Naive B cell (primary cell): ENCODE measurements at places on chromosomes 5 and 9. TPM values are rescaled to one million over a fixed set of nuclear protein-coding genes. Genes with fewer than 3 reads are reported as not detected.

The ELOVL7 gene
- polyA plus RNA-seq = 0.17 TPM

The RFX3 gene
- polyA plus RNA-seq = 7.6 TPM

The OLFML2A gene
- not detected for polyA plus RNA-seq

The NME5 gene
- not detected for polyA plus RNA-seq

The SEMA6A gene
- polyA plus RNA-seq = not detected

The PSIP1 gene
- 77.8 TPM for polyA plus RNA-seq

The LCN15 gene
- polyA plus RNA-seq = not detected

The CKMT2 gene
- polyA plus RNA-seq = not detected

The ADAMTSL1 gene
- polyA plus RNA-seq = not detected

The FOXD4 gene
- polyA plus RNA-seq = not detected

The SH3TC2 gene
- polyA plus RNA-seq = 0.11 TPM

The MGAT4B gene
- 11.2 TPM for polyA plus RNA-seq

The DBH gene
- polyA plus RNA-seq = not detected

The GFPT2 gene
- polyA plus RNA-seq = not detected

- DNase-seq = no peak
Measured at GRCh38 chr5:80034962-80035821, at the start of gene THBS4. TSS of gene THBS4 (plus strand) at chr5:80035348. CDS start at chr5:80035538, 190 bp downstream.

GRCh38 chr9:78745331-78745730, 448.4 kb downstream of the PSAT1 start:
- DNase-seq = no peak

- no peak for DNase-seq
Measured at GRCh38 chr5:160824301-160825001, 27.6 kb downstream of the ATP10B start.

DNA sequence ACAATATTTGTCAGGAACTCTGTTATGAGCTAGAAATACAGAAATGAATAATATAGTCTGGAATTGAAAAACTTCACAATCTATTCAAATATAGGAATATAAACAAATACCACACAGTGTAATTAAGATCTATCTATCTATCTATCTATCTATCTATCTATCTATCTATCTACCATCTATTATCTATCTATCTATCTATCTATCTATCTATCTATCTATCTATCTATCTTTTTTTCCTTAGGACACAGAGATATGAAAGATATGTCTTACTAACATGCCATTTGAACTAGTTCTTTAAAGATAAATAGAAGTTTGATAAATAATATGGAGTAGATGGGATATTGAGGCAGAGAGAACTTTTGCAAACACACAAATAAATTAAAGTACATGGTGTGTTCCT, 357.8 kb downstream of the PARP8 start:
- no peak for DNase-seq

GRCh38 chr9:69817202-69817601, 3.4 kb upstream of the CFAP95 start:
- DNase-seq = no peak

- no peak for DNase-seq
Measured at GRCh38 chr9:89433826-89434225, 64.1 kb downstream of the SEMA4D start.

DNA sequence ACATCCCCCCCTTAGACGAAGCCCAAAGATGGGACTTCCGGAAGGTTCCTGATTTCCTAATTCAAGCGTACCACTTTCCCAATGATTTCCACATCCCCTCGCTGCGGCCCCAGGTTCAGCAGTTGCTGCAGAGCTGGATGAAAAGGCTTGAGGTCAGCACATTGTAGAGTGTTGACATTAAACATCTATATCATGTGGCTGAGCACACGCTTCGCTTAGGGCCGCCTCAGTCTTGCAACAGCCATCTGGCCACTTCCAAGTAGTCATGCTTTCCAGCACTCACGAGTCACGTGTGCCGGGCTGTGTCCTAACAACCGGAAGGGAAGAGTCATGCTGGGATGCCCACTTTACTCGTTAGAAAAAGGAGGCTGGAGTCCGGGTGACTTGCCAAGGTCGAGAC, 340.6 kb upstream of the IRX4 start:
- DNase-seq = no peak

GRCh38 chr5:68333649-68334552, 118.3 kb downstream of the PIK3R1 start:
- DNase-seq = no peak

DNA sequence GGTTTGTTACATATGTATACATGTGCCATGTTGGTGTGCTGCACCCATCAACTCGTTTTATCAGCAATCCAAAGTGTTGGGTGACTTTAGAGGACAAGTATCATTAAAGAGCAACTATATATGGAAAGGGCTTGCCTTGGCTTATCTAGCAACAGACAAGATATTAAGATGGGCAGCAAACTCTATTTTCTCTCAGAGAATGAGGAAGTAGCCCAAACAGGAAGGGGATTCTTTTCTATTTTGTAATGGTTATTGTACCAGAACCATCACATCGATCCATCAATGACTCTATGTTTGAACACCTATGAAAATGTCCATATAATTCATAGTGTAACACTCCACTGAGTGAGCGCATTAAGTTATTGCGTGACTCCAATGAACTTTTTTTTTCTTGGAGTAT, 260.1 kb upstream of the SLC24A2 start:
- DNase-seq = peak; percentile 47

GRCh38 chr9:13429301-13430190, 150.1 kb upstream of the MPDZ start:
- no peak for DNase-seq

DNA sequence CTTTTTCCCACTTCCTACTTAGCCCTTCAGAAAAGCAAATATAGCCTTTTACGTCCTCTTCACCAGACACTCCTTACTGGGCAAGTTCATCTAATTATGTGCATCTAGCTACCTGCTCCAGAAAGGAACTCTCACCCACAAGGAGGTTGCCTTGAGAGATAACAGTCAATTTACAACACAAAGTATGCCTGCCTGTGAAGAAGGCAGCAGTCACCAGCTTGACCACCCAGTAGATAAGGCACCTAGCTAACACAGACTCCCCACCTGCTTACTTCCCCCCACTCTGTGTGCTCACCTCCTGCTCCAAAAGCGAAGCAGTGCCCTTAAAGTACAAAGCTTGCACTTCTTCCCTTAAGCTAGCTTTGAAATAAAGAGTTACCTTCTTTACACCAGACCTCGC, 111.7 kb upstream of the MRPS30 start:
- no peak for DNase-seq

DNA sequence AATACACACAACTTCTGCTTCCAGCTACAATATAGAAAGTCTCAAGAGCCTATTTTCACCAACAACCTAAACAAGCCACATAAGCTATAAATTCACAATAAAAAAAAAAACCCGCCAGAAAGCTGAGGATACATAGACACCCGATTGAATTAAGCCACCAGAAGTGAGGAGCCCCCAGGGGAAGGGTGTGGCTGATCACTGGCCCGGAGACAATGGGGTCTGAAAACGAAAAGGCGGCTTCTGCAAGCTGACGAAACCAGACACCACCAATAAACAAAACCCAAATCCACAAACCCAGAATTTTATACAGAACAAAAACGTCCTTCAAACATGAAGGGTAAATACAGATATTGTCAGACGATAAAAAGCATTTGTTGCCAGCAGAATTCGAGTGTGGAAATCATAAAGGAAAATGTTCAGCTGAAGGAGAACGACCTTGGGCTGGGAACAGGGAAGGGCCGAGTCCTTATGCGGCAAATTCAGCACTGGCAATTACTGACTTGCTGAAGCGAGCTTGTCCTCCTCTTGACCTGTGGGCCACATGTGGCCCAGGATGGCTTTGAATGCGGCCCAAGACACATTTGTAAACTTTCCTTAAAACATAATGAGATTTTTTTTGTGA, 39.6 kb upstream of the CEP72 start:
- DNase-seq = no peak

- no peak for DNase-seq
Measured at GRCh38 chr9:69582544-69583297, 89.5 kb downstream of the APBA1 start.

- DNase-seq = no peak
Measured at GRCh38 chr9:137217276-137218211, 4.5 kb downstream of the RNF208 start.

GRCh38 chr5:159610966-159611579, 280.8 kb upstream of the IL12B start:
- no peak for DNase-seq

- DNase-seq = no peak
Measured at GRCh38 chr5:164319161-164319560, 813.7 kb downstream of the MAT2B start.

DNA sequence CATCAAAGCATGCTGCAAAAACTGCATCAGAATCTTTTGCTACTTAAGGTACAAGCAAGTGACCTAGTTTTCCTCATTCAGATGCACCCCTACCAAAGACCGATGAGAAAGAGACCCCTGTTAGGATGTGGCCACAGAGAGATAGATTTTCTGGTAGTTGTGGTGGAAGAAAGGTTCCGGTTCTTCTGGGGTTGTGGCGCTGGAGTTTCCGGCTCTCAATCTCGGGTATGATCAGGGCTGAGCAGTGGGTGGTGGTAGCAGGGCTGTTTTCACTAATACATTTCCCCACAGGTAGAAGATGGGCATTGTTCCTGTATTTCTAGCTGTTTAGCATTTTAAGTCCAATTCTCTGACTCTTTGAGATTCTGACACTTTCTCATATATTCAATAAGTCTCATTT, 58.4 kb downstream of the PCSK1 start:
- no peak for DNase-seq

DNA sequence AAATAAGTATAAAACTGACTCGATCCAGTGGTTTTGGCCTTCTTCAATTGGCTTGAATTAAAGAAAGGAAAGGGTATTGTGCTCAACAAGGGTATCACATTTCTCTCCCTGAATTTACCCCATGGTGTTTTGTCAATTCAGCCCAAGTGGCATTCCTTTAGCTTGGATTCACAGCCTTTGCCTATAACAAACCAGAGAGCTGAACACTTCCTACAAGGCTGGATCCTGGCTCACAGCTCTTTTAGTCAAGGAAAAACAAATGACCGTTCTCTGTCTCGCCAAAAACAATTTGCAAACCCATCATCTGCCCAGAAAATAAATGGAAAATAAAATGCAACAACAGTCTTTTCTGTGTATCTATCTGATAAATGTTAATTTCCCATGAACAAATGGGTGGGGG, 5.7 kb downstream of the ZNF366 start:
- no peak for DNase-seq

DNA sequence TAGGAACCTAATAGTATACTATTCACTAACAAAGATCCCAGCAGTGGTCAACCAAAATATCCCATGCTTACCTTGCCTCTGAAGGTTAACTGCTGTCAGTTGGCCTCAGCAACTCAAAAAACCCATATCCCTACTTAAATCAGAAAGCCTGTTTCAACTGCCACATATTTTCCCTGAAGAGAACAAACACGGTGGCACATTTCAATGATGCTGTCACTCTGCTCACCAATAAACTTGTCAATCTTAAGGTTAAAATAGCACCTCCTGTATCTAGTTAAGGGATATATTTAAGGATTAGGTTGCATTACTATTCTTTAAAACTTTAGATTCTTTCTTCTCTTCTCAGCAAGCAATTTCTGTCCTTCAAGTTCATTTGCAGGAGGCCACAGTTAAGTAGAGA, 986.9 kb downstream of the CDH18 start:
- no peak for DNase-seq

DNA sequence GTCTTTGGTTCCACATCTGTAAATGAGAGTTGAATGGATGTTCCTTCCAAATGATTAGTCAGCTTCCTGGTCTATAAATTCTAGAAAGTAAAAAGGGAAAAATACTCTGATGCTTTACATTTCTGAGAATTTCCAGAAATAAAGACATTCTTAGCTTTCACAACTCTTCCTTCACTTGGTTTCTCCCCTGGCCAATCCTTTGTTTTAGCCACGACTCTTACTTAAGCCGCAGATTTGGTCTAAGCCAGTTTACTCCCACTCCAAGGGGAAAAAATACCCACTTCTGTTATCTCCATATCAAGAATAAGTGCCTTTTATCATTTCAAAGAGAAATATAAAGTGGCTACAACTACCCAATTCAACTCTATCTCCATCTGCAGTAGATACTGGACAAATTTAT, 29.7 kb downstream of the PWWP2A start:
- DNase-seq = no peak

DNA sequence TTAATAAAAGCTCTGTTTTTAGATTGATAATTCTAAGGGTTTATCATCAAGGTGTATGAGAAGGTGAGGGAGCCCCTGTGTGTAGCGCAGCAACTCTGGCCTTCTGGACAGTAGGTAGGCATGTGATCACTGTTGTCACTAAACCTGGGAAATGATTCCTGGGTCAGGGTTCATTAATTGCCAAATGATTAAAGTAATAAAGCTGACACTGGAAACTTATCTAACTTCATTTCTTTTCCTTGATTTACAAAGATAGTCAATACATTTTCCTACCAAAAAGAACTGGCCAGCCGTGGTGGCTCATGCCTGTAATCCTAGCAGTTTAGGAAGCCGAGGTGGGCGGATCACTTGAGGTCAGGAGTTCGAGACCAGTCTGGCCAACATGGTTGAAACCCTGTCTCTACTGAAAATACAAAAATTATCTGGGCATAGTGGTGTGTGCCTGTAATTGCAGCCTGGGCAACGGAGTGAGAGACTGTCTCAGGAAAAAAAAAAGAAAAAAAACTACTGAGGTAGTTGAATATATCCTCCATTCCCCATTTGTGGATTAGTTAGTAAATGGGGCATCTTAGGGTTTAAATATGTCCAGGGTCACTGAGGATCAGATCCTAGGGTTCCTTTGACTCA, 2.4 kb downstream of the EHMT1 start:
- DNase-seq = no peak

DNA sequence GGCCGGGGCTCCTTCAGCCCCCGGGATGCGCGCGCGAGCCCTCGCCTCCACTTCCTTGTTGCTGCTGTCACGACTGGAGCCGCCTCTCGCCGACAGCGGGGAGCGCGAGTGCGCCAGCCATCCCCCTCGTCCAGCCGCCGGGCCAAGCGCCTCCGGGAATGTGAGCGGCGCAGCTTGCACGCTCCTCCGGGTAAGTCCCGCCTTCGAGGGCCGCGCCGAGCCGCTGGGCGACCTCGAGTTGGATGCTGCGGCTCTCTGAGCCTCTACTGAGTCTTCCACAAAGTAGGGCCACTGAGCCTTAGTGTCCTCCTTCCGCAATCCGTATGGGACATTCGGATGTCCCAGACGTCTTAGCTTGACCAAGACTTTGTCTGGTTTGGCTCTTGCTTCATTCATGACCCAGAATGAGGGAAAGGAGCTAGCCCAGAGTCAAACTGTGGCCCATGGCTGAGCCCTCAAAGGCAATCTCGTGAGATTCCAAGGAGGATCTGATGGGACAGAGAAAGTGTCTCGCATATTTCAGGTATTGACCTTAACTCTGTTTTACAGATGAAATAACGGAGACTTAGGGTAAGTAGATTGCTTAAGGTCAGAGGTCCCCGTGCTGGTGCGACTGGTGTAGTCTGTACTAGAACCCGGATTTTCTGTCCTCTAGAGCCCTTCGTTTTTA, 586 bp downstream of the HMGXB3 start:
- peak; percentile 2 for DNase-seq
